ENCODE measurements at places on chromosomes 7 and 10.

DNA sequence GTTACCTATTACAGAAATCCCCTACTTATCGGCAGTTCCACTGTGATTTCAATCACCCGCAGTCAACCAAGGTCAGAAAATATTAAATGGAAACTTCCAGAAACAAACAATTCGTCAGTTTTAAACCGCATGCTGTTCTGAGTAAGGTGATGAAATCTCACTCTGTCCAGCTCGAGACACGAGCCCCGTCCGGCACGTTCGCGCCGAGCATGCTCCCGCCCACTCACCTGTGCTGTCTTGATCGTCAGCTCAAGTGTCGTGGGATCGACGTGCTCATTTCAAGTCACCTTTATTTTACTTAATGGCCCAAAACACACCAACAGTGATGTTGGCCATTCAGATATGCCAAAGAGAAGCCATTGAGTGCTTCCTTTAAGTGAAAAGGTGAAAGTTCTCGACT is 21.2 kb downstream of the ESYT2 start:
- DNase-seq = no peak

DNA sequence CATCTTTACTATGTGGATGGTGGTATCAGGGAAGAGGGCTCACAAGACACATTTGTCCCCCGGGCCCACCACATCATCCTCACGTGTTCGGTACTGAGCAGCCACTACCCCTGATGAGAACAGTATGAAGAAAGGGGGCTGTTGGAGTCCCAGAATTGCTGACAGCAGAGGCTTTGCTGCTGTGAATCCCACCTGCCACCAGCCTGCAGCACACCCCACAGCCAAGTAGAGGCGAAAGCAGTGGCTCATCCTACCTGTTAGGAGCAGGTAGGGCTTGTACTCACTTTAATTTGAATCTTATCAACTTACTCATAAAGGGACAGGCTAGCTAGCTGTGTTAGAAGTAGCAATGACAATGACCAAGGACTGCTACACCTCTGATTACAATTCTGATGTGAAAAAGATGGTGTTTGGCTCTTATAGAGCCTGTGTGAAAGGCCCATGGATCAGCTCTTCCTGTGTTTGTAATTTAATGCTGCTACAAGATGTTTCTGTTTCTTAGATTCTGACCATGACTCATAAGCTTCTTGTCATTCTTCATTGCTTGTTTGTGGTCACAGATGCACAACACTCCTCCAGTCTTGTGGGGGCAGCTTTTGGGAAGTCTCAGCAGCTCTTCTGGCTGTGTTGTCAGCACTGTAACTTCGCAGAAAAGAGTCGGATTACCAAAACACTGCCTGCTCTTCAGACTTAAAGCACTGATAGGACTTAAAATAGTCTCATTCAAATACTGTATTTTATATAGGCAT is 9.1 kb upstream of the CSGALNACT2 start:
- no peak for DNase-seq

DNA sequence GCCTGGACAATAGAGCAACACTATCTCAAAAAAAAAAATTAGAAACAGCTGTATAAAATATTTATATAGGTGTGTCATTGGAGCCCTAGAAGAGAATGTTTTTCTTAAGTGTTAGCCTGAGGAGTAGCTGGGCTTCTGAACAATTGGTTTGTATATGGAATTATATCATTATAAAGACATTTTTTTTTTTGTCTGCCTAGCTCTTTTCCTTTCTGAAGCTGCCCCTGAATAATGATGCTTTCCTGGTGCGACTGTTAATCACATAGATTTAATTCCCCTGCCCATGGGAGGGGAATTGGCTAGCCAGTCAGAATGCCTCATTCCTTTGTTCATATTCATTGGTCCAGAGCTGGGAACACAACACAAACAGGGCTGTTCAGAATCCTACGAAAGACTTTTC is 13.9 kb upstream of the ABCC2 start:
- no peak for DNase-seq

- DNase-seq = no peak
Measured at GRCh38 chr7:45365341-45365740, 207.8 kb downstream of the RAMP3 start.

GRCh38 chr7:68613897-68614296 is 984.4 kb upstream of the AUTS2 start:
- no peak for DNase-seq

- DNase-seq = no peak
Measured at GRCh38 chr7:47307311-47307710, 274.6 kb downstream of the TNS3 start.

DNA sequence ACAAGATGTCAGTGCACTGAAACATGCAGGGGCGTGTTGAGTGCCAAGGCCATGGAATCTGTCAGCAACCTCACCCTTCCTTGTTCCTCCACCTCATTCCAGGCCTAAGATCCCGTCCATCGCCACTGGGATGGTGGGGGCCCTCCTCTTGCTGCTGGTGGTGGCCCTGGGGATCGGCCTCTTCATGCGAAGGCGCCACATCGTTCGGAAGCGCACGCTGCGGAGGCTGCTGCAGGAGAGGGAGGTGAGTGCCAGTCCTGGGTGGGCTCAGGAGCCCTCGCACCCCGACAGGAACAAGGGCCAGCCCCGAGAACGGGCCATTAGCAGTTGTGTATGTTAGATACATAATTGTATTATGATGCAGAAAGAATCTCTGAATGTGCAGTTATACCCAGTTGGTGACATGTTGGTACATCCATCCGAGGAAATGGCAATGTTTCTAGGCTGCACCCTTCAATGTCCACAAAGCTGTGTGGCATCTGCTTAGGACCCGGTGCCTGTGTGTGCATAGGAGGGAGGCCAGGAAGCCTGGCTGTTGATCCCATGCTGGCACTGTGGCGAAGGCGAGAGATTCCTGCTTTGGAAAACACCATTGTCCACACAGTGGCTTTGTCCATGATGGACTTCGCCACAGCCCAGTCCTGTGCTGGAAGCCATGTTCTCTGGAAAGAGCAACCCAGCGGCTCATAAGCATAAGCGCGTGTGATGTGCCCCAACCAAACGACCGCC is 154.2 kb downstream of the EGFR start:
- no peak for DNase-seq

DNA sequence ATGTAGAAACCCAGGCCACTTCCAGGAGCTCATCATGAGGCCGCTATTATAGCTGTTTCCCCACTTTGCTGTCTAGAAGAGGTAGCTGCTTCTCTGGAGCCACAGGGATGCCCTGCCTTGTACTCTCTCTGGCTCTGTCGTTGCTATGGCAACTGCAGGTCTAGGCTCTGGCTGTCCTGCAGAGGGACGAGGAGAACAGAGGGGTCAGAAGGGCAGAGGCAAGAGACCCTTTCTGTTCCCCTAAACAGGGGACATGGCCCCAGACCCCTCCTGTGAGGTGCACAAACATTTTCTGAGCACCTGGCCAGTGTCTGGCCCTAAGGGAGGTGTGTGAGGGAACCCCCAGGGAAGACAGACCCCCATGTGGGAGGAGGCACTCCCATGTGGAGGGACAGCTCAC is 31.4 kb downstream of the ITPRIP start:
- DNase-seq = no peak

- DNase-seq = no peak
Measured at GRCh38 chr7:14047709-14048399, 58.4 kb upstream of the ETV1 start.

- no peak for DNase-seq
Measured at GRCh38 chr10:116748041-116748440, 5.7 kb upstream of the HSPA12A start.

GRCh38 chr10:3622427-3622826 is 162.6 kb downstream of the KLF6 start:
- DNase-seq = no peak

DNA sequence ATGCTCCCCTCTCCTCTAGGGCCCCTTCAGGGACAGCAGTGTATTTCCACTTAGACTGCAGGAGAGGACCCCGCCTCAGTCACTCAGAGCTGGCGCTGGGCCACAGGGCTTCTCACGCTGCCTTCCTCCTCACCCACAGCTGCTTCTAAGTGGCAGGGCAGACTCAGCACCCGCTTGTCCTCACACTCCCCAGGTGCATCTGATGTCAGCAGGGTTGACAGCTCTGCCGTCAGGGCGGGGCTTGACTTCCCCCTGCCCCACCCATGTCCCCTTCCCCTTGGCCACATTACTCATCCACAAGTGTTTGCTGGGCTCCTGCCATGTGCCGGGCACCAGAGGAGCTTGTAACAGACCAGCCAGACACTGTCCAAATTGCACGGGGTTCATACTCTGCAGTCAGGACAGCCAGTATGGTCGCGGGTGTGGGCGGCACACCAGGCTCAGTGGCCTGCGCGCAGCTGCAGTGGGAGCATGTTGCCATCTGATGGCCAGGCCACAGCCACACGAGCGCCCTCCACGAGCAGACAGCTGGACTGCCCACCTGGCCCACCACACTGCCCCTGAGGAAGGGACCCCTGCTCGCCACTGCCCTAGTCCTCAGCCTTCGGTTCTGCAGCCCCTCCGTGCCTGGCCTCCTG is 29.3 kb upstream of the TTYH3 start:
- DNase-seq = no peak

- DNase-seq = no peak
Measured at GRCh38 chr10:4136121-4136520, 351.1 kb upstream of the KLF6 start.

DNA sequence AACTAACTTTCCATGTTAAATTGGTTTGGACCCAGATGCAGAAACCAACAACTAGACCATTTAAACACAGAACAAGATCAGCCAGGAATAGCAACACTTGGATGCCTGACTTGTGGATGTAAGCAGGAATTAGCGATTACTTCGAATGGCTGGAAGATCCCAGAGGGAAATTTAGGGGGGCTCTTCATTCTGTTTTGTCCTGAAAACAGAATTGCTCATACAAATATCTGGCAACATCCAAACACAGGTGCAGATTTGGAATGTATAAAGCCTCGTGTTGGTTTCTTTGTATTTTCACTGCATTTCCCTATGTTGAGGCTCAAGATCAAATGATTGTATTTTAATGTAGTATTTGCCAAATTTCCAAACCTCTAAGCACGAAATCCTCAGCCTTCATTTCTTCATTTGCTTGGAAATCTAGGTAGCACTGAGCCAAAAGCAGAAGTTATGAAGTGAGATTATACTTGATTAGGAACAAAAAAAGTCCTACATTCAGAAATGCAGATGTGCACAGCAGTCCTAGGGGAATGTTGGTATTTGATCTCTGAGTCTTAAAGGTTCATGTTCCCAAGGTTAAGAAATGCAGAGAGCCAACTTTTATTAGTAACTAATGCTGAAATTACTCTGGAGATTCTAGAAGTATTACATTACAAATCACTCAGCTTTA is 248.7 kb upstream of the TCF7L2 start:
- no peak for DNase-seq

- DNase-seq = no peak
Measured at GRCh38 chr10:126929391-126929790, 24.2 kb downstream of the DOCK1 start.

DNA sequence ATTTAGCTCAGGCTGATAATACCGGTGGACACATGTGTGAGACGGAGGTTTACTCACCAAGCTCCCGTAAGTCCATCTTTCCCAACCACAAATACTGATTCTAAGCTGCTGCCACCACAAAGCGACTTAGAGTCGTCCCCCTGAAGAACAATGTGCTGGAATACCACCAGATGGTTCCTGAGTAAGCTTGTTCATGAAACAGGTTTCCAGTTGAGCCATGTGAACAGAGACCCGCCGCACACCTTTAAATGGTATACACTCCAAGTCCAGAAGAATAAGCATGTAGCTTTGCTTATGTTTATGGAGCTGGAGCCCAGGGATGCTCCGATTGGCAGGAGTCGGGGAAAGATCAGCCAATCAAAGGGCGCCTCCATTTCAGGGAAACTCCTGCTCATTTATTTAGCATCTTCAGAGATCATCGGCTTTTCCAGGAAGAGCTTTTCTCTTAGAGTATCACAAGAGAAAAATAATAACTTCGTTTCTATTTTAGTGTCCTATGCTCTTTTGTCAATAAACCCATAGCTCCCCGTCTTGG is 261.6 kb upstream of the AOAH start:
- DNase-seq = peak; percentile 90

DNA sequence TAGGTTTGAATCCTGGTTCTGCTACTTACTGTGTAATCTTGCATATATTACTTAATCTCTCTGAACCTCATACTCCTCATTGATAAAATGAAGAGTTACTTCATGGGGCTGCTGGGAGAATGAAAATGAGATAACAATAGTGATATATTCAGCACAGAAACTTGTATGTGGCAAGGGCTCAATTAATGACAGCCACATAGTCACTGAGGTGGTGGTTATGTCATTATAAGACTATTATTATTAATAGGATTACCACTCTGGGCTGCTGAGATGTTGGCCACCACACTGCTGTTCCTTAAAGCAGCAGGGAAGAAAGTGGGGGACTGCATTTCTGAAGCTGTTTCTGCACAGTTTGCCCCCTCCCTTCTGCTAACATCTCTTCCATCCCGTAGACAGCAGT is 100.4 kb upstream of the PDLIM1 start:
- DNase-seq = no peak

- no peak for DNase-seq
Measured at GRCh38 chr7:122485856-122486255, 181.3 kb upstream of the FEZF1 start.

GRCh38 chr10:12628964-12629766 is 279.8 kb downstream of the CAMK1D start:
- DNase-seq = no peak

GRCh38 chr7:47441796-47442604 is 139.9 kb downstream of the TNS3 start:
- no peak for DNase-seq

DNA sequence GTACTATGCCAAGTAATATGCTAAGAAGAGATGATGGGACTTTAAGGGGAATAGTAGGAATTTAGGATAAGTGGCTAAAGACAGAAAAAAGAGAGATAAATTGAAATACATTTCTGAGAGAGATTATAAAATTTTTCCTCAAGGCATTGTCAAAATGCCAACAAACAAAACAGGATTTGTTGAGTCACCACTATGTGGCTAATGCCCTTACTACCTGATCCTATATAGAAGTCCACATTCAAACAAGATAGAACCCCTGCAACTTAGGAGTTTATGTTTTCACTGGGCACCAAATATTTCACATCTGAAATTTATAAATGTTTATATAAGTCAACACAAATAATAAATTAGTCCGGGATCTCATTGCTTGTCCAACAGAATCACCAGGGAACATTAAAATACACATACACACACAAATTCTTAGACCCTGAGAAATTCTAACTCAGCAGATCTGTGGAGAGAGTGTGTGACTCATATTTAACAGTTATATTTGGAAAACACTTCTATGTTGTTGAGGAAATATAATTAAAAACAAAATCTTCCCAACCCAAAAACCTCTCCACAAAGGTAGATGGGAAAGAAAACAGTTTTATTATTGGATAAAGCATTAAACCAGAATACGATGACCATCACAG is 154.3 kb downstream of the PPP1R3A start:
- no peak for DNase-seq
